ENCODE measurements at places on chromosomes 3 and 15.
A peak's percentile ranks its signal among the peaks of the same experiment; 100 is the strongest.

GRCh38 chr3:28347374-28348264, 902 bp upstream of the ZCWPW2 start:
- no peak for DNase-seq

DNA sequence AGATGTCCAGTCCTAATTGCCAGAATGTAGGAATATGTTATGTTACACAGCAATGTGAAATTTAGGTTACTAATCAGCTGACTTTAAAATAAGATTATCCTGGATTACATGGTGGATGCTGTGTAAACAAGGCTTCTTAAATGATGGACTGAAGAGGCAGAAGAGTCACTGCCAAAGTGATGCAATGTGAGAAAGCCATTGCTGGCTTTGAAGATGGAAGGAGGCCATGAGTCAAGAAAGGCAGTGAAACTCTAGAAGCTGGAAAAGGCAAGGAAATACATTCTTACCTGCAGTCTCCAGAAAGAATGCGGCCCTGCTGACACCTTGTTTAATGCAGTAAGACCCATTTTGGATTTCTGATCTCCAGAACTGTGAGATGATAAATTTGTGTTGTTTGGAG, 179.1 kb upstream of the ZPLD1 start:
- no peak for DNase-seq

- no peak for DNase-seq
These were observed 138.8 kb downstream of the SMAD6 start for GRCh38 chr15:66840615-66841390.

DNA sequence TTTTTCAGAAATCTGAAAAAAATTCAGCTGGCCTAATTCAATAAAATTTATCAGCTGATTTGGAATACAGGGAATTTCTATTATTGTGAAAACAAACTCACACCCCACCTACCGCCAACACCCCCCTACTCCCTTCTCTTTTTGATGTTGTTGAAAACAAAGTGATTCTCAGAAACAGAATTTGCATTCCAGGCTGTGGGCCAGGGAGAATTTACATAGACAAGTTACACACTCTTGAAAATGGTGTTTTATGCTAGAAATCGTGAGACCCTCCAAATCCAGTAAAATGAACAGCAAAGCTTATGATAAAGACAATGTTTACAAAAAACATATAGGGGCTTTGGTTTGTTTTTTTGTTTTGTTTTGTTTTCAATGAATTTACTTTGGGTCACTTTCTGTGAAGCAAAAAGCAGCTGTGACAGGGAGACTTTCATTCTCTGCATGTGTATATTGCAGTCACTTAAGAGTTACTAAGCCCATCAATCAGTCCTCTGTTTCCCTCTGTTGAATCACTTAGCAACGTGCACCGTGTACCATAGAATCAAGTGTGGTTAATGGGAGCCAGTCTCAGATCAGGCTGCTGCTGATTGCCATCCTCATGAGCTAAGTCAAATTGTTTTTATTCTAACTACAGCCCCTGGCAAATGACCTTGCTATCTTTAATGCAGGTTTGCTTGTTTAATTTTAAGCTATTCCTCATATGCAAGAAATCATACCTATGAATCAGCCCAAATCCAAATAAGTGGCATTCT, 159.8 kb downstream of the ALCAM start:
- no peak for DNase-seq

GRCh38 chr3:171123915-171124314, 97.4 kb upstream of the SLC2A2 start:
- no peak for DNase-seq

GRCh38 chr3:126158912-126159454, 21.4 kb downstream of the ALDH1L1 start:
- DNase-seq: no peak

DNA sequence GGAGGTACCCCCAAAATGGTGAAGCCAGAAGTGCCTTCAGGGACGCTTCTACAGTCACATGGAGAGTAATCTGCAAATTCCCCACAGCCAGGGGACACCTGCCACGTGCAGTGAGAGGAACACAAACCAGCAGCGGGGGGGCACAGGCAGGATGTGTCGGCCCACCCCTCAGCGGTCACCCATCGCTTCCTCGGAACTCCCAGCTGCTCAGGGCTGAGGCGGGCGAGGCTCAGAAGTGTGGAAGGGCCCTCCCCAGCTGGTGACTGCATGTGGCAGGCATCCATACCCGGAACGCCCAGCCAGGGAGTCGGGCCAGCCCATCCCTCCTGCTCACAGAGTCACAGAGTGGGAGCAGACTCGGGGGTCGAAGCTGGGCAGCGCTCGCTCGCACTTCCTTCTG, 63.7 kb downstream of the SLC12A8 start:
- no peak for DNase-seq

- no peak for DNase-seq
These were observed 38.8 kb downstream of the EDC3 start for GRCh38 chr15:74656935-74657535.

- no peak for DNase-seq
These were observed 28.6 kb upstream of the VEPH1 start for GRCh38 chr3:157531771-157532170.

GRCh38 chr3:33869977-33870376, 71.5 kb downstream of the PDCD6IP start:
- no peak for DNase-seq

DNA sequence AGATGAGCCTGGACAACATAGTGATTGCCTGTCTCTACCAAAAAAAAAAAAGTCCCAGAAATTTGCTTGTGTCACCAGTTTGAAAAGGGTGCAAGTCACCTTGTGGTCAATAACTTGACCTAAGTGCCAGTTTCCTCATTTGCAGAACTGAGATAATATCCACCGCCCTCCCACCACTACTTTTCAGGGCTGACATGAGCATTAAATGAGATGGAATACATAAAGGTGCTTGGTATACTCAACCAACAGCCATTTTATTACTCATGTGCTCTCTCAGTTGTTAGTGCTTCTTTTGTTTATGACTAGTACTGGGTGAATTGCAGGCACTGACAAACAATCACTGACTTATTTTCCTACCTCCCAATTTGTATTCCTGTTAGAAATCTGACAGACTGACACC, 340.5 kb upstream of the SATB1 start:
- DNase-seq: no peak

GRCh38 chr15:59282515-59283337, 76.1 kb downstream of the LDHAL6B start:
- DNase-seq: no peak

DNA sequence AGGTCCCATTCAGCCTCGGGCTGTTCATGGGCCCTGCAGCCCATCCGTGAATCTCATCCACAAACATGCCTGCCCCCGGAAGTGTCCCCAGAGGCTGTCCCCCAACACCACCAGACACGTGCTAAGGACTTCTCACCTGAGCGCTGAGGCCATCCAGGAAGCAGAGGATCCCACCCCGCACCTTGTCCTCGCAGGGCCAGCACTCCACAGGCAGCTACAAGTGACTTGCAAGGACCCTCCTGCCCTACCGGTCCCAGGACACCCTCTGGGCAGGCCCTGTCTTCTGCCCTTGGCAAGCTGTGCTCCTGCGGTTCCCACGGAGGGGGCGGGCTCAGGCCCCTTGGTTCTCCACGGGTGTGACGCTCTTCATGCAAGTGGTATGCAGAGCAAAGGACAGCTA, 146.0 kb downstream of the NUP210 start:
- no peak for DNase-seq

GRCh38 chr15:82875411-82876003, 66.1 kb downstream of the WHAMM start:
- DNase-seq: no peak

DNA sequence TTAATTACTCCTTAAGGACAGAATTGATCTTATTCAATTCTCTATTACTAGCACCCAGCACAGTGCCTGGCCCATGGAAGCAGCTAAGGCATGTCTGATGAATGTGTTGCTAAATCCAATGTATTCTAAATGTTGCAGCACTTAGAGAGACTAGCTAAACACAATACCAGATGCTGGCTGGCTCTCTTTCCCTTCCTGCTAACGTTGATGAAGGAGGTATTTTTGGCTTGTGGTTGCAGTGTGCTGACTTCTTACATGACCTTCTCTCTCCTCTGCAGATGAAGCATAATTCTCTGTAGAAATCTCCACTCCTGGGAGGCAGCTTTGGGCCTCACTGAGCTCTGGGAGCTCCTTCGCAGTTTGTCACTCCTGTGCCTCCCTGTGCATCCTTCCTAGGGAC, 183.6 kb downstream of the PEX5L start:
- DNase-seq: no peak

DNA sequence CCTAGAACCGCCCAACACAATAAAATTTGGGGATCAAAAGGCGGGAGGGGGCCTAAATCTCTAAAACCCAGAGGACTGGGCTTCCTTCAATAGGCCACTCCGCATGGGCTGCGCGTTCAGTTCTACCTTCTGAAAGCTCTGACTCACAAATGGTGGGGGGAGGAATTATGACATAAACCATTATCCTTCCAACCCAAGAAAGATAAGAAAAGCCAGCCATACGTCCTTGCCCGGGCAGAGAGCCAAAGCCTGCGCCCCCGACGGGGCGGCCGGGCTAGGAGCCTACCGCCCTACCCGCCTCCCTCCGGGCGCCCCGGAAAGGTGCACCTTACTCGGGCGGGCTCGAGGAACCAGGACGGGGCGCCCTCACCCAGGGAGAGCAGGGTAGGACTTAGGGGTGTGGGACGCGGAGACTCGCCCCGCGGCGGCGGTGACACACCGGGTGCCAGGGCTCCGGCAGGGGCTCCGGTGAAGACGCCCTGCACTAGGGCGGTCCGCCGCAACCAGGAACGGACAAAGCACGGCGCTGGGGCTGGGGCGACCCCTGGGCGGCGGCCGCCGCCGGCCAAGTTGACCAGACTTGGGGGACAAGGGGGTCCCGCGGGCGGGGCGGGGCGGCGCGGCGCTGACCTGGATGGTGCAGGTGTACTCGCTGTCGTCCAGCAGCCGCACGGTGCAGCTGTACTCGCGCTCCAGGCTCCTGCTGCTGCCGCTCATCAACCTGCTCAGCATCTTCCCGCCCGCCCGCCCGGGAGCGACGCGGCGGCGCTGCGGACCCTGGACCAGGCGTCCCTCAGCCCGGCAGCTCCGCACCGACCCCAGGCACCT, 534 bp downstream of the FRMD5 start:
- DNase-seq: peak; percentile 8

GRCh38 chr3:159926573-159926972, 62.1 kb upstream of the IL12A start:
- DNase-seq: no peak

DNA sequence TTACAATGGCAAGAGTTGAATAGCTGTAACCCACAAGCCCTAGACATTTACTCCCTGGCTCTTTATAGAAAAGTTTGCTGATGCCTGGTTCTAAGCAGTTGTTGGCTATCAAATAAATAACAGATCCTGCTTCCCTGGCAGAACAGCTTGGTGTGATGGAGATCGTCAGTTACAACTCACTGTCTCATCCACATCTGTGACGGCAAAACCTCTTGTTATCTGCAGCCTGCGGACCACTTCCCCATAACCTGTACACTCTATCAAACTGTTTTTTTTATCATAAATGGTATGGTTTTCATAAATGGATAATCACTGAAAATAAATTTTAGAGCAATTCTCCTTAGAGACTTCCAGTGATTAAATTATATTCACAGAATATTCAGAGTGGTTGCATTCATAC, 14.1 kb downstream of the ZDHHC3 start:
- no peak for DNase-seq

DNA sequence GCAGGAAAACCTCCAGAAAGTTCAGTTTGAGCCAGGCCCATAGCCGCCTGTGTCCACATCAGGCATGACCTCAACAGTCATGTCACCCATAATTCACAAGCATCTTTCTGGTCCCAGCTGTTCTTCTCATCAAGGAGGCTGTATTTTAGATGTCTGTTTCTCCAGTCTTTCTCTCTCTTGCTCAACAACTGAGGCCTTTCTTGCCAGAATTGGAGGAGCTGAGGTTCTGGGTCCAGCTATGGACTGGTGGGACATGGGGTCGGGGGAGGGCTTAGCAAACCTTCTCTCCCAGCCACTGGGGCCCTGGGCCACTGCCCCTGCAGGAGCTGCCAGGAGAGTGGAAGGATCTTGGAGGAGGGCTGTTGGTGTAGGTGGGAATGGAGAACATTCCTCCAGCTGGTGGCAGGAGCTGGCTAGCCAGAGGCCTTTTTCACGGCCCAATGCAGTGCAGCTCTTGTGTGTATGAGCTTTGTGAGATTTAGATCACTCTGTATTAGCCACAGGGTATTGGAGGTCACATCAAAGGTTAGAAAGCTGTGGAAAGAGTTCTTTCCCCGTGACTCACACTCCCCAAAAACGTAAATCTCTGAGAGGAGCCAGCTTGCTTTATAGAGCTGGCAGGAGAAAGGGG, 23.5 kb downstream of the MAGEF1 start:
- no peak for DNase-seq

DNA sequence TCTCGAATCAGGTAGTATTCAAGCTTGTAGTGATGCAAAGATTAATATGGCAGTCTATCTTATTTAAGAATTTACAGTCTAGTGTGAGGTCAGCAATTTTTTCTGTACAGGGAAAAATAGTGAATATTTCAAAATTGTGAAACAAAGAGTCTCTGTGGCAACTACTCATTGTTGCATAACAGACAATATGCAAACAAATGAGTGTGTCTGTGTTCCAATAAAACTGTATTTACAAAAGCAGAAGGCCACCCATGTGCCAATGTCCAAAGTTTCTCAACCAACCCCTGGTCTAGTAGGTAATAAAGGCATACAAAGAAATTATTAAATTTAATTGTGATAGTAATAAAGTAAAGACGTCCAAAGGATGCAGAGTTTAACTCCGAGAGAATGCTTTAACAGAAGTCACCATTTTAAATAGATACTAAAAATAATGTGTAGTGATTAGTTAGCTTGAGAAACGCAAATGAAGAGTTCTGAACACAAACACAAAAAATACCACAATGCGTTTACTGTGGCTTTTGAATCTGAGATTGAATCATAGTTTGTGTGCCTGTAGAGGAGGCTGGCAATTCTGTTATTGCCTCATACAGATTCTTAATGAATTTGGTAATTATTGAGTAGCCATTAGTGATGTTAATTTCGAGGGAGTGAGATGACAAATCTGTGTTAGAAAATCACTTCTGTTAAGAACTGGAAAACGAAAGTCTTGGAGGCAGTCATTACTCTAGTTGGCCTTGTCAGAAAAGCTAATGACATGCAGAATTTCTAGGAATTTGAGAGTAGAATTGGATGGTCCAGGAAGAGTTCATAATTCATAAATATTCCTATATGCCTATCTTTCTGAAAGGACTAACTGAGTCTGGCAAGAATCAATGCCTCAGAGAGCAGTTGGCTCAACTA, 48.7 kb downstream of the CADM2 start:
- no peak for DNase-seq

GRCh38 chr15:28984421-28985315, 98.9 kb downstream of the APBA2 start:
- no peak for DNase-seq

- no peak for DNase-seq
These were observed 45.2 kb downstream of the FBXO22 start for GRCh38 chr15:75948761-75949296.

GRCh38 chr3:140883428-140884040, 58.1 kb upstream of the SLC25A36 start:
- no peak for DNase-seq

Data from stimulated activated CD4-positive, alpha-beta T cell treated with anti-CD3 and anti-CD28 coated beads, Interleukin-12 subunit alpha, Interleukin-12 subunit beta, amount 100 ng/mL, for 48 hours (primary cell).